ENCODE measurements at places on chromosomes 5 and 9.

- no peak for DNase-seq
These were observed 149.7 kb downstream of the SGCD start for GRCh38 chr5:156476678-156477077.

DNA sequence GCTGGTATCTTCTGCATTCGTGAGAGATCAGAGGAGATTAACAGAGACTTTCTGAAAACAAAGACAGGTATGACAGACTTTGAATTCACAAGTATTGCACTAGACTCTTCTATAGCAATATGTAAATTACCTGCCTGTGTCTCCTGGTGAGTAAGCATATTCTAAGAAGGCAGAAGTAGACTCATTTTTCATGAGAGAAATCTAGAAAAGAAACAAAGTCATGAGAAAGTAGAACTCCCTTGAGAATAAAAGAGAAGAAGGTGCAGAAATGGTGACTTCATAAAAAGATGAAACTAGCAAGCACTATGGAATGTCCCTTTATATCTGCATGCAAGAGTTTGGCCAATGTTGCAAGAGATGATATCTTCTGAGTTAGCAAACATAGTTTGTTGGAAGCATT is 419.8 kb downstream of the DMRT2 start:
- DNase-seq, result no peak

GRCh38 chr5:126641387-126641786 is 40.6 kb downstream of the PHAX start:
- DNase-seq, result no peak

GRCh38 chr5:126597156-126597555 is 2.1 kb upstream of the ALDH7A1 start:
- DNase-seq, result no peak

DNA sequence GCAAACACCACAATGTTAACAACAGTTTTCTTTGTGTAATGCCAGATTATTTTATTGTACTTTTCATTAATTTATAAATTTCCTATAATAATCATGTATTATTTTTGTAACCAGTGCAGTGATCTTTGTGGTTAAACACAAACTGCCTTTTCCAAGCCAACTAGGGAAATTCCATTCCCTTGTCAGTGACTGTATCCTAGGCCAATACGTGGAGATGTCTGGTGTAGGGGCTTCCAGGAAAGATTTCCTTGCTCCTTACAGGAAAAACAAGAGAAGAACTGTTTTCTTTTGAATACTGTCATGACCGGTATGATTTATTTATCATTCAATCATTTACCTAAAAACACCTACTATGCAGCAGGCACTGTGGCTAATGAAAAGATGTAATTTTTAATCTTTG is 31.4 kb downstream of the FANCC start:
- no peak for DNase-seq

DNA sequence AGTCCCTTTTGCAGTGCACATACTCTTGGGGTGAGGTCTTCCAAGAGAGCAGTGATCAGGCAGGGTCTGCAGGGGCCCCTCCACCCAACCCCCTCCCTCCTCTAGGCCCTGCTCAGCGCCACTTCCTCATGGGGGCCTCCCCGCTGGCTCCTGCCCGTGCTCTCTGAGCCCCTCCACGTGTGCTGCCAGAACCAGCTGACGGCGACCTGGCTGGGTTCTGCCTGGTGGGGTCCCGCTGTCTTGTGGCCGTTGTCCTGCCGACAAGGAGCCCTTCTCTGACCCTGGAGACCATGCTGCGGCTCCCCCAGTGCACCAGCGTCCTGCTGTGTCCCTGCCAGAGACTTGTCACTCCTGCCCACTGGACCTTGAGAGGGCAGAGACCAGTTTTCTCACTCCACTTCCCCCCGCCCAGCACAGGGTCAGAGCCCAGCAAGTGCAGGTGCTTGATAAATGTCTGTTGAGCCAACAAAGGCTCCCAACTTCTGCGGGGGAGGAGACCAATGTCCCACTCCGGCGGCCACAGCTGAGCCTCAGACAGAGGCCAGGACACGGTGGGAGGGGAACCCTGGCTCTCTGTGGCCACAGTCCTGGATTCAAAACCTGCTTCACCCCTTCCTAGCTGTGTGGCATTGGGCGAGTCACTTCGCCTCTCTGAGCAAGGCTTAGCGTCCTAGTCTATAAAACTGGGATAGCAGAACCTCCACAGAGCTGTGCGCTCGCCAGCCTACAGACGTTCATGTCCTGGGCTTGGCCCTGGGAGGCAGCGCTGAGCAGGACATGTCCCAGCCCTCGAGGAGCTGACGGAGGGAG is 24.8 kb downstream of the SARDH start:
- no peak for DNase-seq

DNA sequence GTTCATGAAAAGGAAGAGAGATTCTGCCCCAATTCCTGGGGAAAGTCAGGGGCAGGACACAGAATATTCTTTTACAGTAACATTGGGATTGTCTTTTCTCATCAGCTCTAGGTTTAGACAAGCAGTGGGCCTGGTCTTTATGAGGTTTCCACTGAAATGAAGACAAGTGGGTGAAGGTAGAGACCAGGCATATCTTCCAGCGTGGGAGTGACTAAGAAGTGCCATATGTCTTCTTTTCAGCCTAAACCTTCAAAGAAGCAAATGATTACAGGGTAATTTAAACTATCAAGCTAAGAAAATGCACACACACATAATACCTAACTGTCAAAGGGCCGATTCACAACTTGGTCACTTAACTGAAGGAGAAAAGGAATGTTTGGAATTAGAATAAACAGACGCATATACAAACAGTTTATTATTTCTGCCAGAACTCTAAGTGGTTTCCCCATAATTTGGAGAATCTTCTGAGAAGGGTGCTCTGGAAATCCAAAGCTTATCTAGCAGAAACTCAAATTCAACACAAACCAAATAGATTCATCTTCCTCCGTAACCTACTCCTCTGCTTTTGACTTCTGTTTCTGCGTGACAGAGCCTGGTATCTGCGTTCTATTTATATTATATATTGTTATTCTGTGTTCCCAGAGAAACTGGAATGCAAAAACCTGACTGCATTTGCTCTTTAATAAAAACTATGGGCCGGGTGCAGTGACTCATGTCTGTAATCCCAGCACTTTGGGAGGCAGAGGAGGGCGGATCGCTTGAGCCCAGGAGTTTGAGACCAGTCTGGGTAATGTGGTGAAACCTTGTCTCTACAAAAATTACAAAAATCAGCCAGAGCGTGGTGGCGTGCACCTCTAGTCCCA is 22.0 kb upstream of the TEK start:
- DNase-seq, result no peak

GRCh38 chr5:163379298-163380155 is 57.9 kb upstream of the CCNG1 start:
- no peak for DNase-seq

- no peak for DNase-seq
These were observed 28.8 kb downstream of the GCNT4 start for GRCh38 chr5:75023368-75024159.

- DNase-seq, result no peak
These were observed 2.8 kb upstream of the SPOCK1 start for GRCh38 chr5:137501846-137502406.

- no peak for DNase-seq
These were observed 42.9 kb upstream of the APBA1 start for GRCh38 chr9:69715096-69715495.

- DNase-seq, result no peak
These were observed 9.7 kb downstream of the NFIB start for GRCh38 chr9:14304259-14304658.

GRCh38 chr5:173317091-173317730 is 11.0 kb downstream of the STC2 start:
- no peak for DNase-seq

DNA sequence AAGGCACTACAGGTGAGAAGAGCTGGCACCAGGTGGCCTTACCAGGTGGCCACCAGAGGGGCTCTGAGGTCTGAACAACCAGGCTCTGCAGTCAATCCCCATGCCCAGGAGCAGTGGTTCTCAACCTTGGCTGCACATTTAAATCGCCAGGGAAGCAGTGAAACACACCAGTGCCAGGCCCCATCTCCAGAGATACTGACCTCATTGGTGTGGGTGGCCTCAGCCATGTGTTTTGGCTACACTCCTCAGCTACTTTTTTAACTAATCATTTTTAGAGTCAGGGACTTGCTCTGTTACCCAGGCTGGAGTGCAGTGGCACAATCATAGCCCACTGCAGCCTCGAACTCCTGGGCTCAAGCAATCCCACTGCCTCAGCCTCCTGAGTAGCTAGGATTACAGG is 56.0 kb downstream of the GABBR2 start:
- DNase-seq, result no peak

GRCh38 chr5:94891972-94892371 is 273.5 kb downstream of the SLF1 start:
- no peak for DNase-seq

DNA sequence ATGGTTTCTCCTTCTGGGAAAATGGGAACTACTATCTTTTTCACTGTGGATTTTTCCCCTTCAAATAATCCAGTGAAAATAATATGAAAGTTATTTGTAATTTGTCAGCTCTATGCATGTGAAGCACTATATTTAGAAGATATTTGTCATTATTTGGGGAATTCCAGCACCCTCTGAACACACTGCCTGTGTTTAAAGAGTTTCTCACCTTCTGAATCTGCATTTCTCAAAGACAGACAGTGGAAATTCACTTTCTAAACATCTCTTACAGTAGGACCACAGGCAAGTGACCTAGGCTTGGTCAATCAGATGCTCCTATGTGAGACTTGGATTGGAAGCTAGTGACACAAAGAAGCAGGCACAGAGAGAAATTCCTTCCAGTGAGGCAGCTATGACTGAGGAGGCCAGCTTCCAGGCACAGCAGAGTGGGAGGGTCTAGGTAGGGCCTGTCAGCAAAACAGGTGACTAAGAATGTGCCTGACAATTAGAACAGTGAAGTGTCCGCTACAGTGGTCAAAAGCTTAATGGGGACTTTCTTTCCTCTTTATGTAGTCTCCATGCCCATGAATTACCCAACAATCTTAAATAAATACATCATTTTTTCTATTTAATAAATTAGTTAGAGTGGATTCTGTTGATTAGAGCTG is 167.2 kb downstream of the HMHB1 start:
- DNase-seq, result no peak

GRCh38 chr9:89848060-89849040 is 243.5 kb downstream of the GADD45G start:
- DNase-seq, result no peak

GRCh38 chr5:141848744-141849414 is 29.3 kb downstream of the PCDH1 start:
- no peak for DNase-seq

DNA sequence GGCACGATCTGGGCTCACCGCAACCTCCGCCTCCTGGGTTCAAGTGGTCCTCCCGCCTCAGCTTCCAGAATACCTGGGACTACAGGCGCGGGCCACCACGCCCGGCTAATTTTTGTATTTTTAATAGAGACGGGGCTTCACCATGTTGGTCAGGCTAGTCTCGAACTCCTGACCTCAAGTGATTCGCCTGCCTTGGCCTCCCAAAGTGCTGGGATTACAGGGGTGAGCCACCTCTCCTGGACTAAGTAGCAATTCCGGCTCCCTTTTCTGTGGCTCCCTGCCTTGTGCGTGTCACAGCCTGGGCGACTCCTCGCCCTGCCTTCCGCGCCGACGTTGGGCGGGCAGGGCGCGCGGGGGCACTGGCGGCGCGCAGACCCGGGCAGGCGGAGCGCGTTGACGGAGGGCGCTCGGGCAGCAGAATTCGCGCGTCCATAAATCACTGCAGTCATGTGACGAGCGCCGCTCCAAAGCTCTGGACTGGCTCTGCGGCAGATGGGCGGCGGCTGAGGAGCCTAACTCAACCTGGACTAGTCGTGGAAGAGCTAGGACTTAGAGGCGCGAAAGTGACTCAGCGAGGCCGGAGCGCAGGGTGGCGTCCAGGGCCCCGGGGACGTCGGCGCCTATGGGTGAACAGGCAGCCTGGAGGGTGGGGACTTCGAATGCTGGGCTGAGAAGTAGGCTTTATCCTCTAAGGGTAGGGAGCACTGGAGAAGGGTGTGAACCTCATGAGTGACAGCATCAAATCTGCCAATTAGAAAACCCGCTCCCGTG is 1.4 kb upstream of the CIZ1 start:
- DNase-seq, result no peak

GRCh38 chr9:109017061-109017460 is 3.8 kb upstream of the CTNNAL1 start:
- no peak for DNase-seq

- no peak for DNase-seq
These were observed 468.8 kb upstream of the SMC2 start for GRCh38 chr9:103625161-103625804.

DNA sequence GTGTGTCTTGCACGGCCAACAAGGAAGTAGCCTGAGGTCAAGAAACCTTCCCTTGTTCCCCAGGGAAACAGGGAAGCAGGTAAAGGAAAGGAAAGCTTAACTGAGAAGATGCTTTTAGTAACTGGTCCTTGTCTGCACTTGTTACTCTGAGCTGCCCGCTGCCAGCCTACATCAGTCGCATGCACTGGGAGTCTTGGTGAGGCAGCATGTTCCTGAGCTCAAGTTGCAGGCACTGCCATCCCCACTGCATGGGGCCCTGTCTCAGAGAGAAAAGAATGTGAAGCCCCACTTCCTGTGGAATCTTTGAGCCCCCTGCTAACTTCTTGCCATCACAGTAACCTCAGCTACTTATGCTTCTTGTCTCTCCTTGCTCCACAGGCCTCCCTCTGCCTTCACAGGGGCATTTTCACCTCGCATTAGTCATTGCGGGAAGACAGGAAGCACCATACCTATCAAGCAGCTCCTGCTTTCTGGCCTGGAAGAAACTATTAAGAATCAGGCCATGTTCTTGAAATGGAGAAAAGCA is 344.1 kb upstream of the ADAMTSL1 start:
- DNase-seq, result no peak

- DNase-seq, result no peak
These were observed 31.0 kb downstream of the TMEM252 start for GRCh38 chr9:68509689-68510088.

DNA sequence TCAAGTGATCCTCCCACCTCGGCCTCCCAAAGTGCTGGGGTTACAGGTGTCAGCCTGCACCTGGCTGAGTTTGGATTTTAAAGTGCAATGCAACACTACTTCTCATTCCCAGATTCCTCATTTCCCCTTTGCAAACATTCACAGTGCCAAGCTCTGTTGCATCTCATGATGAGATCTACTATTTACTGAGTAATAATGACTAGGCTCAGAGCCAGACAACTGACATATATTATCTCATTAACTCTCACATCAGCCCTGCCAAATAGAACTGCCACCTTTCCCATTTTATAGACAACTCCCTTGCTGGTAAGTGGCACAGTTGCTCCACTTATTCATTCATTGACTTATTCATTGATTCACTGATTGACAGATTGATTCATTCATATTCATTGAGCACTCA is 7.0 kb downstream of the PDE6A start:
- DNase-seq, result no peak

- DNase-seq, result no peak
These were observed at the start of gene TPM2 for GRCh38 chr9:35689542-35690293. Gene TPM2, minus strand, starts transcription at chr9:35689925. Its CDS starts 108 bp downstream, at chr9:35689817.

GRCh38 chr5:152329207-152329606 is 75.9 kb downstream of the NMUR2 start:
- no peak for DNase-seq

DNA sequence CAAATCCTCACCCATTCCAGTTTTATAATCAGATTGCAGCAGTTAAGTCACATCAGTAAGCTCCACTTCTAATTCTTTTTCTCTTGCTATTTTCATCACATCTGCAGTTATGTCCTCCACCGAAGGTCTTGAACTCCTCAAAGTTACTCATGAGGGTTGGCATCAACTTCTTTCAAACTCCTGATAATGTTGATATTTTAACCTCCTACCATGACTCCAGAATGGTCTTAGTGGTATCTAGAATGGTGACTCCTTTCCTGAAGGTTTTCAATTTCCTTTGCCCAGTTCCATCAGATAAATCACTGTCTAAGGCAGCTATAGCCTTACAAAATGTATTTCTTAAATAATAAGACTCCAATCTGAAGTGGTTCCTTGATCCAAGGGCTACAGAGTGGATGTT is 53.8 kb upstream of the EDIL3 start:
- DNase-seq, result no peak

All from cerebellar nuclear complex (tissue), 1 donor.